ENCODE measurements at places on chromosomes 1 and 21.

GRCh38 chr1:232481091-232481490 is 148.8 kb downstream of the SIPA1L2 start:
- DNase-seq: no peak

DNA sequence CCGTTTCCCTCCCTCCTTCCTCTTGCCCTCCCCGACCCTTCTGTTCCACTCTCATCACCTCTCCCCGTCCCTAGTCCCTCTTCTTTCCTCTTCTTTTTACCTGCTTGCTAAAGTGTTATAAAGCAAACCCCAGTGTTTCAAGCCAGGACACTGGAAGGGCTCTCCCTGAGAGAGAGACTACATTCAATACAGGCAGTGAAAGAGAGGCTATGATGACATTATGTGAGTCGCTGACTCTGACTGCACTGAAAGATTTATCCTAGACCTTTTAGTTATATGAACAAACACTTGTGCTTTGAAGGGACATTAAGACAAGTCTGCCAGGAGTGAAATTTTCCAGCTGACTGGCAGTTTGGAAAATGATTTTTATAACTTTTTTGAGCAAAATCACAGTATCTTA is 155.7 kb downstream of the S1PR1 start:
- DNase-seq: no peak

DNA sequence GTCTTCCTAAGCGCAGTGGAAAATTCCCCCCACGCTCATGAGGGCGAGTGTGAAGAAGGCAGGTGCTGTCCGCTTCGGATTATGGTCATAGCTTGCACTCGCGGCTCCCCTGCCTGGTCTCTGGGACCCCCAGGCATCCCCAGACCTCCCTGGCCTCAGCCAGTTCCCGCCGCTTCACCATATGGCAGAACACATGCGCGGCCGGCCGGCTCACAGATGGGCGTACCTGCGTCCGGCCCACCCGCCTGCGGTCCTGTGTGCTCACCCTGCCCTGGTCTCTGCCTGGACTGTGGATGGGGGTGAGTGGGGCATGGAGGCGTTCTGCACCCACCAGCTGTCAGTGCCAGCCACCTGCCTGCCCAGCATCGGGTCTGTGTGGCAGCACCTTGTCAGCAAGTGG is 34.1 kb downstream of the PRKCZ start:
- no peak for DNase-seq

GRCh38 chr1:39805385-39805784 is 16.7 kb upstream of the BMP8B start:
- no peak for DNase-seq

GRCh38 chr1:117001254-117001927 is at the start of gene CD101:
Gene CD101, plus strand, starts transcription at chr1:117001760. Its CDS starts 58 bp downstream, at chr1:117001818.
- no peak for DNase-seq

DNA sequence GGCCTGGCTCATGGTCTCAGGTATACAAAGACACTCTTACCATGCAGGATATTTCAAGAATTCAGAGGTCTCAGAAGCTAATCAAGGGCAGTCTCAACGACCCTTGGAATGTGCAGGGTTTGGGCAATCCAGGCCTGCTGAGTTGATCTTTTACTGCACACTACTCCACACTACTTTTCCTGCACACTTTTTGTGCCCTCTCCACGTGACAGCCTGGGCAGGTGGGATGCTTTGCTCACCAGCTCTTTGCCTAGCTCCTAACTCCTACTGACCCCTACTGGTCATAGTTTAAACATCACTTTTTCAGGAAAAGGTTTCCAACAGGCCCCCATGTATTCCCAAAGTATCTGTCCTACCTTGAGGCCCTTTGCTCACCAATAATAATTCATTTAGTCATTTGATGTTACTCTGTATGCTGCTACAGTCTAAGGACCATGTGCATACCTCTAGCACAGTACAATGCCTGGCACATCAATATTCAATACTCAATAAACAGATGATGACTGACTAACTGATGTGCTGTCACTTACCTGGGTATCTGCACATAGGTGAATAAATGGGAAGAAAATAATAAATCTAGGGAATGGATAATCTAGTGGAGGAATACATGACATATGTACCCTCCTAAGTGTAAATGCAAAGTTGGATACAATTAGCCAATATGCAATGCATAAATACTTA is 9.6 kb downstream of the DUSP23 start:
- no peak for DNase-seq

- DNase-seq: no peak
Measured at GRCh38 chr1:109631513-109632505, 12.2 kb downstream of the AMPD2 start.

GRCh38 chr1:94317790-94318188 is 80.4 kb upstream of the ARHGAP29 start:
- no peak for DNase-seq

DNA sequence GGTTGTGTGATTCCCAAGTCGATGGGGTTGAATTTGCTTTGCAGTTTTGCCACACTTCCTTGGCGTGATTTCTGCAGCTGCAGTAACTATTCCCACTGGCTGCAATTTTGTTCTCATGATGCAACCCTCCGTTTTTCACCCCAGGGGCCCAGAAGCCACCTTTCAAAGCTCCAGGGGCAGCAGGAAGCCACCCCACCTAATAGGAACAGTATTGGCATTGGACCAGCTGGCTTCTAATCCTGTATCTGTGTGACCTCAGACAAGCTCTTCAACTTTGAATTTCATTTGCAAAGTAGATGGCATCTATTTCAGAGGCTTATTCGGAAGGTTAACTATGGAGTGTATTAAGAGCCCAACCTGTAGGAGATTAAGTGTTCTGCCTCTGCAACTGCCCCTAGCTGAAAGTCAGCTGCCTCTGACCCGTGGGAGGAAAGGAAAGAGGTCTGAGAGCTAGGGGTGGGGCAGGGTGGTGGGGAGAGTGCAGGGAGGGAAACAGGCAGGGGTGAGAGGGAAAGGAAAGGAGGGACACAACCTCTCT is 12.6 kb downstream of the C1orf115 start:
- no peak for DNase-seq

DNA sequence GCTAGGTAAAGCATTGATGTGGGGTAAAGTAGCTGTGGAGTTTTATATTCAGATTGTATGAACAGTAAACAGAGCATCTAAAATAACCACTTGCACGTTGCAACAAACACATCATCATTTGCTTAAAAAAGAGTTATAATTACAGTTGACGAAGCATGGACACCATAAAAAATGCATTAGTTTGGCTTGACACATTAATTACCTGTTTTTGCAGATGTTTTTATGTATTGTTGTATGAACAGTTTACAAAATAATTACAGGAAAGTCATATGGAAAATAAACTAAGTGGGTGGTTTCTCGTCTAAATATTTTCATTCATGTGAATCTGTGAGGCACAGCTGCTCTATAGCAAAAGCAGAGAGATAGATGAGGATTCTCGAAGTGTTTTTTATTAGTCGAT is 108.3 kb downstream of the RPS6KC1 start:
- no peak for DNase-seq

- DNase-seq: no peak
Measured at GRCh38 chr1:84348759-84349158, 47.3 kb downstream of the SAMD13 start.

GRCh38 chr1:232707142-232707541 is 77.2 kb upstream of the SIPA1L2 start:
- DNase-seq: no peak

DNA sequence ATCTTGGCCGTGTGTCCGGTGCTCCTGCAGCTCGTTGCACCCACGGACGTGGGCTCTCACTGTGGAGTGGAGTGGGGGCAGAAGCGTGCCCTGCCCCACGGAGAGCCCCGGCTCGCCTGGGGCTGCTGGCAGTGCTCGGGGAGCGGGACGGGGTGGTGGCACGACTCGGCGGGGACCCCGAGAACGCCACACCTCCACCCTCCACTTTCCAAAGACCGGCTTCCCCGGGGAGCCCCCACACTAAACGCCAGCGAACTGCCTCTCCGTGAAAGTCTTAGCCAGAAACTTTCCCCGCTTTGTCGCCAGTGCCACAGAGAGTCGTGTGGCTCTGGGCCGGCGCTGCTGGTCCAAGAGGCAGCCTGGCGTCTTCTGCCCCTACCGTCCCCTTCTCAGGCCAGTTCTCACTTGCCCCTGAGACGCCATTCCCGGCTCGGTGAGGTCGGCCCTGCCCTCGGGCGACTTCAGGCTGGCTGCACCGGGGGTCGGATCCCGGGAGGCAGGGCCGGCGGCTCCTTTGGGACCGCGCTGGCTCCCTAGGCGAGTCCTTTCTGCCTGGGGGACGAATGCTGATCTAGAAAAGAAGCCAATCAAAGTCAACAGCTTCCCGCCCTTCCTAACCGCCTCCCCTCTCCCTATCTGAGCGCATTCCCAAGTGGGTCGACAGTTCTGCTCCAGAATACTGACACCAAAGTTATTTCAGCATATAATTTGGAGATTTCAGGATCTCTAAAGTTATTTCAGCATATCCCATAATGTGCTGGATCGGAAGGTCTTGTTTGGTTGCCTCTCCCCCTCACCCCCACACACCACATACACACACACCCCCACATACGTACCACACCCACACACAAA is 2.6 kb upstream of the SAMD13 start:
- DNase-seq: no peak

DNA sequence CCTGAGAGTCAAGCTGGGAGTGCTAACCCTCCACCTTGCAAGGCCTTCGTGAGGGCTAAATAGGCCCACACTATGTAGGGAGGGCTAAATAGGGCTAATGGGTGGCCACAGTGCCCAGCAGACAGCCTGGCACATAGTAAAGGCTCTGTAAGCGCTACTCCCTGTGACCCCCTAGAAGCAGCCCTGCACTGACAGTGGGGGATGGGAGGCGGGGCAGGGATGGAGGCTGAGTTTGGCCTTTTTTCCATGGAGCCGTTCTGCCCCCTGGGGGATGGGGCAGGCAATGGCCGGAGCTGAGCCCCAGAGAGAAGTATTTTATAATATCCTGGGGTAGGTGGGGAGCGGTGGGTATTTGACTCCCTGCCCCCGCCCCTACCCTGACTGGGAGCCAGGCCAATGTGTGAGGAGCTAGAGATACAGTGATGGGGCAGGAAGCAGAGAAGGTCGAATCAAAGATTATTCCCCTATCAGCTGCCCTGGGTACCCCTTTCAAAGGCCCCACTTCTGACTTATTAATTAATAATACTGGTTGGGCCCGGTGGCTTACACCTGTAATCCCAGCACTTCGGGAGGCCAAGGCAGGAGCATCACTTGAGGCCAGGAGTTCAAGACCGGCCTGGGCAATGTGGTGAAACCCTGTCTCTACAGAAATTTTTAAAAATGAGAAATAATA is 42.3 kb downstream of the LACTBL1 start:
- DNase-seq: no peak

DNA sequence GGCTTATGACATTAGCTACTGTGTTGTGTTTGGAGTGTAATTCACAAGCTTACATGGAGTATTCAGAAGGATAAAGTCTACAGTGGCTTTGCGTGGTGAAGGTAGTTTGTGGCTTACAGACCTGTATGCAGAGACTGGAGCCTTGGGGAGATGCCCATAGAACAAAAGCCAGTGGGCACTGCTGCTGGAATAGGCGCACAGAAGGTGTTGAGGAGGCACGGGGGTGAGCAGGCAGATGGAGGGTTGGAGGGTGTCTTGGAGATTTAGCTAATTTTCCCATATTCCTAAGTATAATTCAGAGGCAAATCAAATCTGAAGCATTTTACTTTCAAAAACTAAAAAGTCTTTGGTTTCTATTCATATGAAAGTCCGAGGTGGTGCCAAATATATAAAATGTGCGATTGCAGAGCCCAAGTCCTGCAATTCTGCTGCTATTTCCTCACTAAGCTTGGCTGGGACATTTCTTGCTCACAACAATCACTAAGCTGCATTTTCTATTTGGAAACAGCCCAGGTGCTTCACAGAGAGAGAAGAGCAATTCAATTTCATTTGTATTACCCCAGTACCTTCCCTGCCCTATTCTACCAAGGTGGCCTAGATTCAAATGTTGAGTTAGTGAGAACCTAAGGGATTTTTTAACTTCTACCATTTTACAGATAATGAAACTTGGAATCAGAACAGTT is 48.5 kb downstream of the FH start:
- DNase-seq: no peak

- DNase-seq: no peak
Measured at GRCh38 chr1:157776971-157777391, at the start of gene FCRL2. Gene FCRL2, minus strand, starts transcription at chr1:157777132. Its CDS starts 59 bp downstream, at chr1:157777073.

- DNase-seq: no peak
Measured at GRCh38 chr1:115115521-115116161, 26.3 kb upstream of the TSPAN2 start.

DNA sequence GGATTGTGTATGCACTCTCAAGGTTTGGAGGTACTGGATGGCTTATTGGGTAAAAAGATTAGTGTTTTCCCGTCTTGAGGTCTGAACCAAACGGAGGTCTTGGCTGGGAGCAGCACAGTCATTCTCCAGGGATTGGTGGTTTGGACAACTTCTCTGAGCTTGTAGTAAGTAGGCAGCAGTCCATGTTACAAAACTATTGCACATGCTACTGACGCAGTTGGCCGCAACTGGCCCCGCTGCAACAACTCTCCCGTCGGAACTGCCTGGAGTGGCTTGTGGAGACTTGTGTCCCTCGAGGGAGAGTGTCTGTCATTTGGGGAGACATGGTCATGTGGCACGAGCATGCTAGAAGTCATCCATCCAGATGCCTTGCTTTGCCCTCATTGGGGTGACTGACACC is 276.0 kb downstream of the TM2D1 start:
- DNase-seq: no peak
